ENCODE measurements at places on chromosomes 11 and 22.

- no peak for DNase-seq
Measured at GRCh38 chr11:101043940-101044339, 85.7 kb downstream of the PGR start.

GRCh38 chr22:19748991-19749664, 11.4 kb upstream of the TBX1 start:
- no peak for DNase-seq

- no peak for DNase-seq
Measured at GRCh38 chr11:120032766-120033390, 105.0 kb downstream of the TRIM29 start.

GRCh38 chr11:71787098-71787823, 45.7 kb upstream of the DEFB108B start:
- DNase-seq = peak; percentile 98

DNA sequence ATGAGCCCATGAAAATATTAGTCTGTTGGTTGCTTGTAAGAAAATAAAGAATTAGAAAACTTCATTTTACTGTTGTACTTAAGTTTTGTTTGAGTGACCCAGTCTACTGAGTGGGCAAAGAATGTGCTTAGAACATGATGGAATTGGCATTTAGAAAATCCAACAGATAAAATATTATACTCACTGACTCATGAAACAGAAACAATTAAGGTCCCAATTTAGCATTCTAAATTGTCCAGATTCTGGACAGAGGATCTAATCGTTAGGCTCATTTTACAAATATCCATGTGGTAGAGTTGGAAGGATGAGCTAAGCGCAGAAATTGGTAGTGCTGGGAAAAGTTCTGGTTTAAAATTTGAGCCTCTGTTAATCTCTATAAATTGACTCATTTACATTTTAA, 45.4 kb downstream of the METTL15 start:
- no peak for DNase-seq

DNA sequence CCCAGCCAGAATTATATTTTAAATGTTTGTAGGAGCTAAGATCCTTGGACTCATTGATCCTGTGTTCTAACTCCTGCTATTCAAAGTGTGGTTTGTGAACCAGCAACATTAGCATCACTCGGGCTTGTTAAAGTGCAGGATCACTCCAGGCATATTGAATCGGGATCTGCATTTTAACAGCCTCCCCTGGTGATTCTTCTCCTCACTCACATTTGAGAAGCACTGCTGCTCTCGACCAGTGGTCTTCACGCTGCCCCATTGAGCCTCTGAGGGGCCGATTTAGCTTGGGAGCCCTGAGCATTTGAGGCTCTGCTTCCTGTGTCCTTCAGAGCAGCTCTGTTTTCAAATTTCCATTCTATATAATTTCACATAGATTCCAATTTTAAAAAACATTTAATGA, 10.9 kb downstream of the MADD start:
- no peak for DNase-seq

- no peak for DNase-seq
Measured at GRCh38 chr11:83367745-83368144, 81.6 kb upstream of the CCDC90B start.

DNA sequence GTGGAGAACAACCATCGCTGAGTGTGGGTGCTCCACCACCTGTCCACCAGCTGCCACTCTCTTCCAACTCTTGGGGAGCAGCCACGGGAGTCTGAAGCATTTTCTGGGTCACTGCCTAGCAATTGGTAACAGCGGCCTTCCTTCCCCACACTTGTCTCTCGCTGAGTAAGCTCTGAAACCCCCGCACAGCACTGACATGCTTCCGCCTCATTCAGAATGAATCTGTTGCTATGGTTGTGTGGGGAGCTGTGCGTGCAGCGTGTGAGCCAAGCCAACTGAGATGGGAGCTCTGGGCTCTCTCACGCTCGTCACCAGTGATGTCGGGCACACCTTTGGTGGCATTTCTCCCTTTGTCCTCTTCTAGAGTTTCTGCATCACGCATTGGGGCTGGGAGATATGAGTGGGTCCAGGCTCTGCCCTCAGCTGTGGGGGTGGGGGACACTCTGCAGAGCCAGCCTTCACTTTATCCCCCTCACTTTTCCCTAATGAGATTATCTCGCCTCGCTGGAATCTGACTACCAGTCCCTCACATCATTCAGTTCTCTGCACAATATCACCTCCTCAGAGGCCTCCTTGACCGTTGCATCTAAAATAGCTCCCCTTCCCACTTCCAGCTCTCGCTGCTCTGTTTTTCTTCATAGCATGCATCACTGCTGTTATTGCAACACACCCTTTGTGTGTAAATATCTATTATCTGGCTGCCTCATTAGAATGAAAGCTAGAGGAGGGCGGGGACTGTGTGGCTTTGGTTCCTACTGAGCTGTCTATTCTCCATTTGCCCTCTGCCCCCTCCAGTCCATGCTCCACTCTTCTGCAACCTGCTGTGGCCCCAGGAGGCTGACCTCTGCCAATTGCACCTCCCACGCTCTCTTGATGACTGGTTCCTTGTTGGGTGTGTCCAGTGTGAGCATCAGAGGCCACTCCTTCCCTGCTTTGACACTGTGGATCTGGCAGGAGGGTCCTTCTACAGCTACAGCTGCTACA, 569.9 kb upstream of the CADM1 start:
- no peak for DNase-seq

- no peak for DNase-seq
Measured at GRCh38 chr11:122046846-122047245, 69.2 kb downstream of the BLID start.

DNA sequence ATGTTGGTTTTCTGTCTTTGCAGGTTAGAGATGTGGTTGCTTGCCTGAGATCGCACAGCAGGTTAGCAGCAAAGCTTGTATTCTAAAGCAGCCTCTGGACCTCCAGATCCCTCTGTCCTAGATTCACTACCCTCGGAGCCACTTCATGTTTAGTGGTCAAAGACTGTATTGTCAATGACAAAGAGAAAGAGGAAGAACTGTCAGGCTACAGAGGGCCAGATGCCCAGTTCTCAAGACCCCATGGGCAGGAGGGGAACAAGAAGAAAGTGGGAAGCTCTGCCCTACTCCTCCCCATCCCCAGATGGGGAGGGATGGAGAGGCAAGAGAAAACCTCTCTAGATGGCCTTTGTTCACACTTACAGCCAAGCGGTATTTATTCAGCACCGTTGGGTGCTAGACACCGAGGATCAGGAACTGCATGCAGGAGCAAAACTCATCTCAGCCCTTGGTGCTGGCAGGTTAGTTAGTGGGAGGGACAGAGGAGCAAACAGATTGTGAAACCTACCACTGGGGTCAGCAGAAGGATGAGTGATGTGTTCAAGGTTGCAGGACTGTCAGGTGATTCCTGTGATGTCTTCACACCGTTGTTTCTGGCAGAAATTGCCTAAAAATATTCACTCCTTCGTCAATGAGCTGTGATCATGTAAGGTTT, 38.3 kb upstream of the PTPRJ start:
- no peak for DNase-seq

GRCh38 chr11:45494738-45495137, 170.7 kb downstream of the CHST1 start:
- DNase-seq = no peak

DNA sequence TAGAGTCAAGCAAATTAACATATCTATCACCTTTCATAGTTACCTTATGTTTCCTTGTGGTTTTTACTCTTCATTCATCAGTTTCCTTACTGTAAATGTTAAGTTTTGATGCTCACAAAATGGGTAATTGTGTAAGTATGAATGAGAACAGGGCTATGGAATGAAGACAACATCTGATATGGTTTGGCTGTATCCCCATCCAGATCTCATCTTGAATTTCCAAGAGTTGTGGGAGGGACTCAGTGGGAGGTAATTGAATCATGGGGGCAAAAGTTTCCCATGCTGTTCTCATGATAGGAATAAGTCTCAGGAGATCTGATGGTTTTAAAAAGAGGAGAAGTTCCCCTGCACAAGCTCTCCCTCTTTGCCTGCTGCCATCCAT, 107.6 kb downstream of the CCDC34 start:
- no peak for DNase-seq

DNA sequence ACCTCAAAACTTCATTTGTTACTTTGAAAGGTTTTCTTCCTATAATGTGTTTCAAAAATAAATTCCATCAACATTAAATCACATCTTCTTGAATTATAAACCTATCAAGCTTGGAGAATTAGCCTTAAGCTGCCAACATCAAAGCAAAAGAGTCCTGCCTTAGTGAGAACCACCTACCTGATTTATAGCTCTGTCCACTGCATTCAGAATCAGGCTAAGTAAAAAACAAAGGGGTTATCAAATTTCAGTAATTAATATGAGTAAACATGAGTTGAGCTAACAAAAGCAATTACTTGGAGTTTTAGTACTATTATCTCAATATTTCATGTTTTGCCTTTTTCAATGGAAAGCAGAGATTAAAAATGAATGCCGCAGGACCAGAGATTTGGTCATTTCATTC, 73.9 kb downstream of the CADM1 start:
- DNase-seq = no peak

DNA sequence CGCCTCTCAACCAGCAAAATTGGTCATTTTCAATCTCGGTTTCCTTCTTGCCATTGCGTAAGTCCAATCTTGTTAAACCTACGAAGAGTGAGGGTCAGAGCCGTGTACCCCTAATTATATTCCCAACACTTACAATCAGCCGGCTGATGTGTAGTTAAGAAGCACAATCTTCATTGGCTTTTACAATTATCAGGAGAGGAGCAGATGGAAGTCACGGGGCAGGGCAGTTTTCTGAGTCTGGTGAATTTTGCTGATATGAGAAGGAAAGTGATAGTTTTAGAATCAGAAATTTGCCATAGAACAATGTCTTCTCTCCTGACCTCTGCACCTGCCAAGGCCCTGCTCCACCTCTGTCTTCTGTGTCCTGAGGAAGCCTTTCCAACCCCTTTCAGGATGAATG, 35.0 kb upstream of the ATXN10 start:
- no peak for DNase-seq
